ENCODE measurements at places on chromosomes 4 and X.

DNA sequence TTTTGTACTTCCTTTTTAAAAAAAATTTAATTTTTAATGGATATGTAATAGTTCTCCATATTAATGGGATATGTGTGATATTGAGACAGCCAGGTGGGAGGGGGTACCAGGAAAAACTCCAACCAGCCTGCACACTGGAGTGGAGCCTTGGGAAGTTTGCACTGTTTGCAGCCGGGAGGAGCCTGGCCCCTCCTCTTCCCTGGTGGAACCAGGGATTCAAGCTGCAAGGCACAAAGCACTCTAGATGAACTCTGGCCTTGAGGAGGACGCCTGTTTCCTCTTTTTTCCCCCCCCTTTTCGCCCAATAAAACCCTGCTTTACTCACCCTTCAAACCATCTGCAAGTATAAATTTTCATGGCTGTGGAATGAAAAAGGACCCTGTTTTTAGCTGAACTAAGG is 48.2 kb upstream of the GC start:
- no peak for DNase-seq

DNA sequence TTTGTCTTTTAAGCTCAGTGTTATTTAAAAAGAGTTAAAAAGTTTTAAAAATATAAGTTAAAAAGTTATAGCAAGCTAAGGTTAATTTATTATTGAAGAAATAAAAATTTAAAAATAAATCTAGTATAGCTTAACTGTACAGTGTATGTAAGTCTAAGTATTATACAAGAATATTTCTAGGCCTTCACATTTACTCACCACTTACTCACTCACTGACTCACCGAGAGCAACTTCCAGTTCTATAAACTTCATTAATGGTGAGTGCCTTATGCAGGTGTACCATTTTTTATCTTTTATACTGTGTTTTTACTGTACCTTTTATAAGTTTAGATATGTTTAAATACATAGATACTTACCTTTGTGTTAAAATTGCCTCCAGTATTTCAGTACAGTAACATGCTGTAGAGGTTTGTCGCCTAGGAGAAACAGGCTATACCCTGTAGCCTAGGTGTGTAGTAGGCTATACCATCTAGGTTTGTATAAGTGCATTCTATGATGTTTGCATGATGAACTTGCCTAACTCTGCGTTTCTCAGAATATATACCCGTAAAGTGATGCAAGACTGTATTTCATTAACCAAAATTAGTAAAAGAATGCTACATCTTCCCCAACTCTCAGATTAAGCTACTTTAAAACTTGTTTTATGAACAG is 202.9 kb downstream of the CFAP299 start:
- DNase-seq, result no peak

DNA sequence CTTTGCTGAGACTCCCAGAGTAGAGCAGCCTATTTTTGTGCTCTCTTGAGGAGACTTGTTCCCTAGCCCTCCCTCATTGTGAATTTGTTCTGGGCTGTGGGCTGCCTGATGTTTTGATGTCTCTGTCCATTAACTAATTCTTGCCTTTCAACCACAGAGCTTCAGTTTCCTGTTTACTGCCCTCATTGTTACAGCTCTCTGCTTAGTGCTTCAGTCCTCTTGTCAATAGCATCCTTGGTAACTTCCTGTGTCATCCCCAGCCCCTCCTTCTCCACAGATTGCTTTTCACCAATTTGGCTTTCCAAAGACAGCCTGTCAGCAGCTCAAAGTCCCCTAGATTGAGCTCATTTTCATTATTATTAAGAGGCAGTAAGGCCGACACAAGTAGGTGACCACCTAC is 69.9 kb downstream of the COX7B2 start:
- no peak for DNase-seq

DNA sequence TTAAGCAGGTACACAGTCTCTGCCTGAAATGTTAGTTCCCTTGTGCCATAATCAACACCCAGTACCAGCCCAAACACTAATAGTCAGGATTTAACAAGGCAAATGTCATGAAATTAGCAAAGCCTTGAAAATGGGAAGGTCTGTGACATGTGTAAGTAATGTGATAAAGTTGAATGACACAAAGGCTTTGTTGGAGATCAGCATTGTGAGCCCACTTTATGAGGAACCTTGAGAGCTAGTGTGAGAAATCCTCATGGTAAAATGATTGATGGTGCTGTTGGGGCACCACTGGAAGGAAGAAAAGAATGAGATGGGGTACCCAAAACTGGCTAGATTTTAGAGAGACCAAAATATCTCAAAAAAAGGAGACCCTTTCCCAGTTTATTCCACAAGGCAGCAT is 3.3 kb upstream of the LIN54 start:
- DNase-seq, result no peak
